Esophagus squamous epithelium (tissue), 5 donors: ENCODE measurements at places on chromosomes 6 and 20.

GRCh38 chr20:37570419-37570818 is 42.7 kb upstream of the BLCAP start:
- DNase-seq: no peak

DNA sequence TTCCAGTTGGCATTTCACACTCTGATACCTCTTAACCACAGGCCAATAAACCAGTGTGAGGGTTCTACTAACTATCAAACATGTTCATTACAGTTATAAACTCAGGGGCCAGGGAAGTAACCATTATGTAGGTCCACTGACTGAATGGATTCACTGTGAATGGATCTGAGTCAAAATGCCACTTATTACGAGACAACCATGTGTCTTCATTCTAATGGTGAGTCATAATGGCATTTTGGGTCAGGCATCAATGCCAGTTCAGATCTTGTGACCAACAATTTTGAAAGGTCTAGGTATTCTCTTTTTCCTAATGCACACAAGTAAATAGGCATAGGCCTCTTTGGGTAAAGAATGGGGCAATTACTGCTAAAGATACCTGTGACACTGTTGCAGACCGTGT is 112.2 kb upstream of the HEY2 start:
- no peak for DNase-seq

GRCh38 chr6:54020334-54020733 is 90.9 kb upstream of the MLIP start:
- DNase-seq: no peak

GRCh38 chr6:13357551-13358075 is 29.3 kb upstream of the TBC1D7 start:
- no peak for DNase-seq

DNA sequence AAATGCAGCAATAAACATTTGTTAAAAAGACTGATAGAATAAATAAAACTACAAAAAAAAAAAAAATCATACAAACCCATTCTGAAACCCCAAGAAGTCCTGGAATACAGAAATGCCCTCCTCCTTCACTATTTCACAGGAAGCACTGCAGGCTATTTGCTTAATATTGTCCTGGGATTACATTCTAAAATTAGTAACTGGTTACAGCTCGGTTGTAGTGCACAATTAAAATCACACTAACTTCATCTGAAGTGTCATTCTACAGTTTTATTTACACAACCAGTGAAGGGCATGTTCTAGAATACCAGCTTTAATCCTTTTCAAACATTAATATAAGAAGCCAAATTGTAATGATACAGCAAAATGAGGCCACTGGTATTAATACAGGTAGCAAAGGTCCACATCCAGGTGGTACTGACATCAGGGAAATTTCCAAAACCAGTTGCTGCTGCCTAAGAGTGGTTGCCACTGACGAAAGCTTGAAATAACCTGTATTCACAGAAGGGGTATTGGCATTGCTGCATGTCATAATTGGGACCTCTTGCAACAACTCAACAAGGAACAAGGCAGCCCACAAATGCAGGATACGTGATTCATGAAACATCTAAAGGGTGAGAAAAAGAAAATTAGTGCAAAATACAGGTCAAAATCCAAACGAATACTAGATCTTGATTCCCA is 26.9 kb downstream of the AKIRIN2 start:
- DNase-seq: no peak

- no peak for DNase-seq
Observed at GRCh38 chr6:23647045-23647444, 479.0 kb upstream of the NRSN1 start.

GRCh38 chr6:154156135-154156896 is 117.3 kb downstream of the OPRM1 start:
- no peak for DNase-seq

GRCh38 chr6:13454286-13455221 is 32.8 kb downstream of the GFOD1 start:
- DNase-seq: no peak

DNA sequence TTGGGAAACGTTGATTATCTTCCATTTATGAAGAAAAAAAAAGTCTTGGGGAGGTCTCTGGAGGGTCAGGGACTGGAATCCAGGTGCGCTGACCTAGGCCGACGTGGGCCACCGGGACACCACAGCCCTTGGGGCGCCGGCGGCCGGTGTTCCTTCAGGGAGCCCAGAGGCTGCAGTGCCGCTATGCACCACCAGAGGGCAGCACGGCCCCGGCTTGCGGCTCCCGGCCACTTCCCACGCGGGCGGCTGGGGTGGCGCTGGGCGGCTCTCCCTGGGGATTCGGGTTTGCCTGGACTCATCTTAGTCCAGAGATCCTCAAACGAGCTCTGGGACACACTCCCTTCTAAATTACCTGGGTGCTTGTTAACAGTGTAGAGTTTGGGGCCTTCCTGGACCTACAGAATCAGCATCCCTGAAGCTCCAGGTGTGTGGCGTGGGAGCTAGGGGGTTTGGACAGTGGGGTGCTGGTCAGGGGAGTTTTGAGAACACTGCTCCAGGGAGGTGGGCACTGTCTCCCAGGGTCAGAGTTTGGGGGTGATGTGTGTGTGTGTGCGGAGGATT is 23.0 kb upstream of the GTSF1L start:
- DNase-seq: no peak

GRCh38 chr6:120278689-120279396 is 929.3 kb upstream of the MAN1A1 start:
- no peak for DNase-seq

DNA sequence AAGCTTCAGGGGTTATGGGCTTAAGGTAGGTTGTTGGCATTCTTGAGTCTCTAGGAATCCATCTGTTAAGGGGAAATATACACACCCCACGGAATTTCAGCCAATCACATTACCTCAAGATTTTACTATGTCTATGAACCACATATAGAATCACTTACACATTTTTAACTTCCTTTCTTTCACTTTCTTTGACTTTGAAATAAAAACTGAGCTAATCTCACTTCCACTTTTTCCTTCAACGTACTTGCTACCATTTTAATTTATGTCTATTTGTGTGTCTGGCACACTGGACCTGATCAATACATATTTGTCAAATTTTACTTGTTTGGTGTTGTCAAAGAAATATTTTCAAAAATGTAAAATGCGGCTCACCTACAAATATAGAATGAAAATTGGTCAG is 545.4 kb upstream of the JAG1 start:
- no peak for DNase-seq

DNA sequence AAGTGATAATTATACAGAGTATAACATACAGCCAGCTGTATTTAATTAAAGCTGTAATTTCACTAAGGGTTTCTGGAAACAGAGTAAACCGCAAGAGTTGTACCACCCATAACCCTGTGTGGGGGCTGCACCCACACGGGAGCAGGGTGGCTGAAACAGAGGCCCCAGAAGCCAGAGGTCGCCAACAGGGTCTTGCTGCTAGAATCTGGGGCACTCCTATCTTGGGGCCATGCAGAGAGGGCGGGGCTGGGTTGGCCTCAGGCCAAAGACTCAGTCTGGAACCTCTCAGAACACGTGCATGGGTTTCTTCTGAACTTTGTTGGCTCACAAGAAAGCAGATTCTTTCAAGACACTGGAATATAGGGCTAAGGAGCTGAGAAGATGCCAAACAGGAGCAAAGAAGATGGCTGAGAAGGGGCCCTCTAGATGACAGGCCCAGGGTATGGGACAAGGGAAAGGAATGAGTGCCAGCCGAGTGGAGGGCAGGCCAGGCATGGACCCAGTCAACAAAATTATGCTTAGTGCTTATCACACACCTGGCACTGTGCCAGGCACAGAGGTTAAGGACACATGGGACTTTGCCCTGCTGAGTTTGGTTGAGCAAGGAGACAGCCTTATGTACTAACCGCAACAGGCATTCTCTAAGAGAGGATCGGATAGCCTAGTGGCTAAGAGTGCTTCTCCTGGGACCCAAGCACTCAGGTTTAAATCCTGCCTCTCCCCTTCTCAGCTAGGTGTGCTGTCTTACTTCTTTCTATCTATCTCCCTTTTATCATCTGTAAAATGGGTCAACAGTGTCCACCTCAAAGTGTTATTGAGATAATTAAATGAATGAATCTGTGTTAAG is 96.6 kb upstream of the FOXP4 start:
- no peak for DNase-seq

DNA sequence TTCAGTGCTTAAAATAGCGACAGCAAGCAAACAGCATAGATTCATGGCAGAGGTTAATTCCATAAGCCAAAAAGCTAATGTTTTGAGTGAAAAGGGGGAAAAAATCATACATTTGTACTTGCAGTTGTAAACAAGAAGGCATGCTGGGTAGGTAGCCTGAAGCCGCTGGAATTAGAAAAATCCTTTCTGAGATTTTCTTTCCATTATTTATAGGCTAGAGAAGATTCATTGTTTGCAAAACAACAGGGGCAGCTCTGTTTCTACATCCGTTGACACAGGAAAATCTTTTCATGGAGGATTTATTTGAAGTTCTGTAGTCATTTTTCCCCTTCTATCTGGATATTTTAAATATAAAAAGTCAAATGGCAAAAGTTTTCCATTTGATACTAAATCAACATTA is 843.9 kb downstream of the QKI start:
- DNase-seq: no peak

- DNase-seq: no peak
Observed at GRCh38 chr20:19890445-19891051, 126.6 kb upstream of the NAA20 start.

GRCh38 chr6:14243597-14243996 is 126.0 kb downstream of the CD83 start:
- DNase-seq: no peak

- DNase-seq: no peak
Observed at GRCh38 chr6:21750575-21750974, 157.0 kb downstream of the SOX4 start.

DNA sequence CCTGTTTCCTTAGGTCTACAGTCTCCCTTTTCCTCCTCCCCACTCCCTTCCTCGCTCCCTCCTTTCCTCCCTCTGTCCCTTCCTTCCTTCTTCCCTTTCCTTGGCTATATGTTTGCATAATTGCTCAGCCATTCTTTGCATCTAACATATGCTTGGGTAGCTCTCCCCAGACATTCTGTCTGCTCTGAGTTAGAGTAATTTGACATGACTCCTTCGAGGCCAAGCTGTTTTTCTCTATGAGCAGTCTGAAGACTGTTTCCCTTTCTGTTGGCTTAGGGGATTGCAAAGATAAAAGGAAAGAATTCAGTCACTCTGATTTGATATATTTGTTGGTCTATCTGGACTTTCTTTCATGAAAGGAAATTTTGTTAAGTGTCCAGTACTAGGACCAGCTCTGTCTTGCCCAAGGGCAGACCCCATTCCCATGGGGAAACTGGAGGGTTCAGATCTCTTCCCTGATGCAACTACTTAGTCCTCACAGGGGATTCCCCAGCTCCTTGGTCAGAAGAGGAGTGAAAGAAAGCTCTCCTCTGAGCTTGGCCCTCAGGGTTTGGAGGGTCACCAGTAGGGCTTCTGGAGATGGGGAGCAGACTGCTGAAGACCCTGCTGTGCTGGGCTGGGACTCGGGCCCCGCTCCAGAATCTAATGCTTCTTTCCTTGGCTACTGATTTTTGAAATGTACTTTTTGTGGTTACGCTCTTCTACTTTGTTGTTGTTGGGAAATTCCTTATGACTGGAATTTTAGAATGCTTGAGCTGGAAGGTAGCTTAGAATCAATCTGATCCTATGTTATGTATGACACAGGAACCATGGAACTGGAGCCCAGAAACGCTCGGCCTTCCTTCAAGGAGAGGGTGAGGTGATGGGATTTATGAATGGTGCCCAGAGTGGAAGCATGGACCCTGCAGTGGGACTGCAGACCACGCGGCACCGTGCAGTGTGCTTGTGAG is 63.7 kb upstream of the SLC22A23 start:
- DNase-seq: no peak

- DNase-seq: no peak
Observed at GRCh38 chr6:166722785-166723184, 95.7 kb upstream of the RPS6KA2 start.

GRCh38 chr6:63804381-63804956 is 168.9 kb downstream of the PHF3 start:
- DNase-seq: no peak

DNA sequence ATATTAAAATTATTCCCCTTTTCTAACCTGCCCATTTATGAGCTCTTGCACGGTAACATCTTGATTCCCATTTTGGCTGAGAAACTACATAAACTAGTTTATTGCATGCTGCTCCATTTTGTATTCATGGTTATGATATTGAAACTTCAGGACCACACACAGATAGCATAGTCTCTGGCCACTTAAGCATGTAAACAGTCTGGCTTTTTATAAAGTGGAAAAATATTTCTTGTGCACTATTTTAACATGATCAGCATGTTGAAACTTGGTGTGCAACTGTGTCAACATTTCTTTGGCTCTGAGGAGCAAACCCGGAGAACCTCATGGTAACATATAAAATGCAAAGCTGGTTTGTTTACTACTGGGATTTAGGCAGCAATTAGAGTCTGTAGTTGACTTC is 70.7 kb downstream of the SLX4IP start:
- DNase-seq: no peak

DNA sequence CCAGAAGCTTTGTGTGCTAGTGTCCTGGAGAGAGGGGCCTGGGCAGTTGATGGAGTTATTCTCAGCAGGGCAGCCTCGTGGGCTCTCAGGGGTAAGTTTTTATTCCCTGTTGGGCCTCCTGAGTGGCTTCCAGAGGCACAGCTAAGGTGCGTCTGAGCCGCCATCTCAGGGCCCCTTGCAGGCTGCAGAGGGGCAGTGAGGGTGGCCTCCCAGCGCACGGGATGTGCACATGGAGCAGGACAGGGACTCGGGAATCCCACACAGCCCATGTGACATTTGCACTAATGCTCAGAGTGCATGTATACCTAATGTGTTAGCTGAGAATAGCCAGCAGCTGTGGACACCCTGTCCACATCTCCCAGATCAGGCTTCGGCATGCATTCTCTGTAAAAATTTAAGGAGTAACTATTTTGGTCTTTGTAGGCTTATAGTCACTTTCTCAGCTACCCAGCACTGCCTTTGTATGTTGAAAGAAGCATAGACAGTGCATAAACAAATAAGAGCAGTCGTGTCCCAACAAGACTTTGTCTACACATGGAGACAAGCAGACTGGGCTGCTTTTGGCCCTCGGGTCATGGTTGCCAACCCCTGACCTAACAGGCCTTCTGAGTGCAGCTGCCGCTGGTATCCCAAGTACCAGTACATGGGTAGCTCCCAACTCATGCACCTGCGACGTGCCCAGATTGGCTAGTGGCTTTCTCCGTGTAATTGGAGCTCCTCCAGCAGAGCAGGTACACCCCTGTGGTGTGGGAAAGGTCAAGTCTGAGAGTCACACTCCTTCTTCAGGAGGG is 18.6 kb upstream of the CST9L start:
- no peak for DNase-seq
